CD4-positive, alpha-beta T cell treated with Interferon gamma for 1 hour (primary cell): ENCODE measurements at places on chromosomes 4 and X.

GRCh38 chrX:129719268-129719667, 19.5 kb upstream of the XPNPEP2 start:
- no peak for DNase-seq

DNA sequence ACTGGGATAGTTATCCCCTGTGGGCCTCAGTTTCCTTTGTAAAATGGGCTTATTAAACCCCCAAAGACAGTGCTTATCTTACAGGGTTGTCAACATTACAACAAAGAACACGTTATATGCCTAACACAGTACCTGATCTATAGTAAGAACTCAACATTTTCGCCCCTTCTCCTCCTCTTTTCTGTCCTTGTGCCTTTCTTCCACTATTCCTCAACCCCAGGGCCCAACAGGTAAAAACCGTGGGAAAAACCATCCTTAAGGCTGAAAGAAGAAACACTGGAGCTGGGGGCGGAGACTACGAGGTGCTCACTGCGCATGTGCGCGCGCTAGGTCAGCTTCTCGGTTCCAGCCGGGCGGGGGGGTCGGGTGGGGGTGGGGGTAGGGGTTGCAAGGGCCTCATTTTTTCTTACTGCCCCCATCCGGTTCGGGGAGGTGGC, 426 bp upstream of the XIAP start:
- DNase-seq: no peak

DNA sequence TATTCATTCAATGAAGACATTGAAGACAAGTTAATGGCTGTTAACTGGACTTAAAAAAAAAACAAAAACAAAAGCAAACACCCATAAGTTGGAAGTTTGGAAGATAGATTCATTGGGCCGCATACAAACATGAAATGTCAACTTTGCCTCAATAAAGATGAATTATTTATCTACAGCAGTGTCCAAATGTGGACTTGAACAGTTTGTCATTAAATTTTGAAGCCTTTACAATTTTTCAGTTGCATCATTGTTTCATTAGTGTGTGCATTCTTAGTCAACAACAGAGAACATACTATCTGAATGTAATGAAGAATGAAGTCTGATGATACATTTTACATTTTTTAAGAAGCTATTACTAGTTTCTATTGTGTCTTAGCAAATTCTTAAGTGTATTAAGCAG, 152.1 kb downstream of the SLIT2 start:
- no peak for DNase-seq

GRCh38 chr4:67727124-67727850, 26.3 kb upstream of the UBA6 start:
- no peak for DNase-seq

DNA sequence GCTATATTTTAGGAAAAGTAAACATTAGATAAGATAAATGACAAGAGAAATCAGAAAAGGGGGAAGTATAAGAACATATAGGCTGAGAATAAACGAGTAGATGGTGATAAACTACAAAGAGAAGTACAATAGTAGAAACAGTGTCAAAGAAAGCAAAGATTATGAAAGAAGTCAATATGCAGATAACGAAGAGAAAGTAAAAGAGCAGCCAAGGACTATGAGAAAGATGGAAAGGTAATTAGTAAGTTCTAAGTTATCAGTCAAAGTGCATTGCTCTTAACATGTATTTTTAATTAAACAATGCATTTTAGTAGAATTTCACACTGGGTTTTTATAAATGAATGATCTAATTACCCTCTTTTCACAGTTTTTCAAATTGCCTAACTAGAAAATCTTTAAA, 1801.3 kb upstream of the PCDH10 start:
- DNase-seq: no peak

DNA sequence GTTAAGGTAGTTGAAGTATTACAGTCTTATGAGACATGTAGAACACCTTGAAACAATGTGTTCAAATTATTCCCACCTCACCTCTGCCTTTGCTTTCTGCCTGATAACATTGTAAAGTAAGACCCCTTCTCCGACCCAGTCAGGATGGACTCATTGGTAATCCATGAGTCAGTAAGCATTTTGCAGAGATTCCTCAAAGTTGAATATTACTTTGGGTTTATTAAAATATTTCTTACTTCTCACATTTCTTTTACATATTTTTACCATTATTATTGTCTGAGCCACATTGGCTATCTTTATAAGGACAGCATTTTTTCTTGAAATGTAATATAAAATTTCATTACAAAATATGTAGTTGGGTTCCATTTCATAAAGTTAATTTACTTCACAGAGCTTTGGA, 201.6 kb downstream of the BMPR1B start:
- no peak for DNase-seq

- DNase-seq: no peak
Observed at GRCh38 chr4:35105486-35105885, 1138.8 kb downstream of the ARAP2 start.

- no peak for DNase-seq
Observed at GRCh38 chrX:69664693-69665092, 48.8 kb downstream of the EDA start.

- no peak for DNase-seq
Observed at GRCh38 chrX:46254641-46255040, 290.6 kb downstream of the ZNF674 start.

DNA sequence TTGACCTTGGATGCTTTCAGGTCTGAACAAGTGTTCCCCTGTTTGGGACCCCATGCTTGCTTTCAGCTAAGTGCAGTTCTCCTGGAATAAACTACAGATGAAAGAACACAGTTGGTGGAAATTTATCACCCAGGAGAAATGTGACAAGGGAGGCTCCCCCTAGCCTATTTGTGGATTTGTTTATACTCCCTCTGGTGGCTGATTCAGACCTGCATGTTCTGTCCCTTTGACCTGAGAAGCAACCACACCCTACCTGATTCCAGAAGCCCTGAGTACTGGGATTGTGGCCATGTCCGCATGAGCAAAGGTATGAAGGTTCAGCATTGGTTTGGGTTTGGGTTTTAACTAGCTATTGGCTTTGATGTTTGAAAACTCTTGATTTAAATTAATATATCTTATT, 440.9 kb downstream of the MID1IP1 start:
- DNase-seq: no peak

- DNase-seq: no peak
Observed at GRCh38 chrX:46376246-46376885, 168.9 kb downstream of the ZNF674 start.

DNA sequence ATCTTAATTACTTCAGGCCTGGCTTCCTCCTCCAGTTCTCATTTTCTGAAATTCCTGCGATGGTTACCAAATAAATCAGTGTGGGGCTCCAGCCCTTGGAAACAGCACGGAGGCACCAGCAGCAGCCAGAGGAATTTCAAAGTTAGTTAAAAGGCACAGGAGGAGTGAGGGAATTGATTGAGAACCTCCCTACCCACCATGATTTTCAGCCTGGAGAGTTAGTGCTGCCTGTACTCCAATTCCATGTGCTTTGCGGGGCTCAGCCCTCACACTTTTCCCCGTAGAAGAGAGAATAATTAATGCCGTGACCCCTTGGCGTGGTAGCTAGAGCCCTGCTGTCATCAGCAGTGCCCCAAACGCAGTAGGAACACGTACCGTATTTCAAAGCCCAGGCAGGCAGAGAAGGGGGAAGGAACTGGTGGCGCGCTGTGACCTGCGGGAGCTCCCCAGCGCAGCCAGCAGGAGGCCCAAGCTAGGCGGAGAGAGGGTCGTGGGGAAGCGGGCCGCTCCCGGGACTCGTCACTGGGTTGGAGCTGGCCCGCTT, 84.0 kb upstream of the IGFBP7 start:
- DNase-seq: no peak

DNA sequence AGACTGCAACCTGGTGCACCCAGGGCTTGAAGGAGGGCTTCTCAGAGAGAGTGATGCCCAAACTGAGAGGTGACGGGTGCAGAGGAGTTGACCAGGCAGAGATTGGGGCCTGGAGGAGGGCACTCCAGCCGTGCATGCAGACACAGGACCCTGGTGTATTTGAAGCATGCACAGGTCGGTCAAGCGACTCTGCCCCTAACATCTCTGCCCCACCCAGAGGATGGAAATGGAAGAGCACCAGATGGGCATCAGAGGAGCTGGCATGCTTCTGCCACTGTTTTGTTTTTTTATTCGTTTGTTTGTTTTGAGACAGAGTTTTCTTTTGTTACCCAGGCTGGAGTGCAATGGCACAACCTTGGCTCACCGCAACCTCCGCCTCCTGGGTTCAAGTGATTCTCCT, 320.9 kb downstream of the EVC2 start:
- DNase-seq: no peak

DNA sequence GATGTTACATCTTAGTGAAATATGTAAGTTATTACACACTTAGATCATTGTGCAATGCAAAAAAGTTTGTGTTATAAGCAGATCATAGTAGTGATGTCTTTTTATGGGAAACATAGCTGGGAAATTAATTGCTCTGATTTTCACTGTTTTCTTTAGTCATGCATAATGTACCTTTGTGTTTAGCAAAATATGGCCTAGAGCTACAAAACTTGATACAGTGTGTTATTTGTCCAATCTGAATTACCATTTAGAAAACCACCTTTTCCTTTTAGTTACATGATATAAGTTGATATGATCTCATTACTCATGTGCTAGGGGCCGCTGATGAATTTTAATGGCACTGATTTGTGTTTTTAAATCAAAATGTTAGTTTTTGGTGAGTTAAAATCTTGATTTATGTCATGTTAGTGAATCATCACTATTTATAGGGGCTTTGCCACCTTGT, 2.0 kb downstream of the BMPR1B start:
- no peak for DNase-seq

- DNase-seq: no peak
Observed at GRCh38 chr4:164368894-164369293, 385.0 kb upstream of the SMIM31 start.

GRCh38 chrX:13253223-13253622, 66.6 kb downstream of the ATXN3L start:
- DNase-seq: no peak

DNA sequence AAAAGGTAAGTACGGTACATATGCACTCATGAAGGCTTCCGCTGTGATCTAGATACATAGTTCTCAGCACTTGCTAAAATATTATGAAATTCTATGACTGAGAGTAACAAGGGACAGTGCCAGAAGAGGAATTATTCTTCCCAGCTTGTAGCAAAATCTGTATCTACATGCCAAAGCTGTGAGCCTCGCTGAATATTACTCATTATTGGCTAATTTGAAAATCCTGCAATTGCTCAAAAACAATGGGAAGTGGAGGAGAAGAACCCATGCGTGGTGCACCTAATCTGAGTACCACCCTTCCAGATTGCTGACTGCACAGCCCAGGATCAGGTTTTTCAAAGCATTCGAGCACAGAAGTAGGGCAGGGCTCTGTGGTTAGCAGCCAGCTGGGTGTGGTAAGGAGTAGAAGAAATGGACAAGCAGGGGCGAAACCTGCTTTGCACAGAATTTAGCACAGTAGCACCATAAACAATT, 17.4 kb upstream of the PDCL2 start:
- DNase-seq: no peak

GRCh38 chr4:17811078-17811603, 362 bp downstream of the NCAPG start:
- DNase-seq: no peak

DNA sequence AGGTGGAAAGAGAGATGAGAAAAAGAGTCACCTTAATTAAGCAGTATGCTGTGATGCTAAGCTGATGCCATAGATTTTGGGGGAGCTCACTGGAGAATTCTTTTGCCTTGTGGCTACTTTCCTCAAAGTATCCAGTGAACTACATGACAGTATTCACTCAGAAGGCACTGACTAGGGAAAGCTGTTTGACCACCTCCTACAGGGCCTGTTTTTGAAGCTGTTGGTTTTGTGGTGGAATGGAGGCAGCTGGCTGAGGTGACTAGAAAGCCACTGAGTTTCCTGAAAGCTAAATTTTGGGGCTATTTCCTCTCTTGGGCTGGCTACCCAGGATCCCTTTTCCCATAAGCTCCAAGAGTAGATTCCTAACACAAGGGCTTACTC, 124.8 kb upstream of the EOLA2 start:
- no peak for DNase-seq

DNA sequence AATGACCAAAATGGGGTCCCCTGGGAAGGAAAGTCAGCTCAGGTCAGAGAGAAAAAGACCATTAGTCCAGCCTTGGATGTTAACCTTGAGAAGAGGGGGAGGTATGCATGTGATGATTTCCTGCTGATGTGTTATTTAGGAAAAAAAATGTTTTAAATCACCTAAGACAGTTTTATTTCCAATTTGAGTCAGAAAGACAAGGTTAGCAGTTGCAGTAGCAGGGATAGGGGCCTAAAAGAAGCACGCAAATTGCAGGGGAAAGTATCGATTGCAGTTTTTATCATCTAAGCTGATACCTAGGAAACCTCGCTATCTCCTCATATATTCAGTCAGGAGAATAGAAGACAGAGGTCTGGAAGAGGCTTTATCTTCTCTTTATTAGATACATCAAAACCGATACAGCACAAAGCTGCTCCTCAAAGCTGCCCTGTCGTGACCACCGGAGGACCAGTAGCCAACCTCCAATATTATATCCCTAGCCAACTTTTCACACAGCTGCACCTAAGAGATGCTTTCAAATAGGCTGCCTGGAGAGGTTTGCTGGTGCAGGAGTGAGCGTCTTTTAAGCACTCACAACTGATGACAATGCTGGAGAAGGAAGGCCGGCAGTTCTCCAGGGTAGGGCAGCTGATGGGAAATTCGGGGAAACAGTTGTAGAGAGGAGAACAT, 289.4 kb downstream of the INPP4B start:
- no peak for DNase-seq

GRCh38 chrX:154775419-154776349, 13.0 kb downstream of the DKC1 start:
- no peak for DNase-seq

GRCh38 chr4:177010418-177010817, 217.7 kb upstream of the VEGFC start:
- DNase-seq: no peak

DNA sequence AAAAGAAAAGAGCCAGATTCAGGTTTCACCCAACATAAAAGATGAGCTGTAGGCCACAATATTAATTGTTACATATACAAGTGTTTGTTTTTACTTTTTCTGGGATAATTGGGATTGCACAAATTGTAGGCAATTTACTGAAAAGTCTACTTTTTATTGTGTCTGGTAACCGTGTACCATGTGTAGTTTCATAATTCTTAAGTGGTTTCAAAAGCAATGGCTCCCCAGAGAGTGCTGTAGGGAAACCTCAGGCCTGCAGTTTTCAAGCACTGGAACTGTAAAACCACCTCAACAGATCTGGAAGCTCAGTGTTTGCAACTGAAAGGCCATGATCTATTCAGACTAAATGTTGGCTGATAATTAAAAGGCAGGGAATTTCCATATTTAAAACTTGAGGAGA, 53.9 kb upstream of the MMAA start:
- no peak for DNase-seq

DNA sequence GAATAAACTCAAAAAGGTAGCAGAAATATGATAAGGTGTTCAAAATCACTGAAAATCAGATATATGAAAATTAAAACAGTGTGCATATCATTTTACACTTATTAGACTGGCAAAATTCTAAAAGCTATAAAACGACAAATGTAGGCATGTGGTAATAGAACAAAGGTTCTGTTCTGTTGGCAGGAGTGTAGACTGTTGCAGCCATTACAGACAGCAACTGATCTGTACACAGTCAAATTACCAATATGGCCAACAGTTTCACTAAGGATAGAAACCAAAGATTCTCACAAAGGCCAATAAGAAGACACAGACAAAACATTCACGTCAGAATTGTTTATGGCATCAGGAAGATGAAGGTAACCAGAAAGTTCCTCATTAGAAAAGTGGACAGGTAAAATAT, 112.8 kb upstream of the PLS3 start:
- no peak for DNase-seq
